Right forelimb (tissue), 1 donor: ENCODE measurements at places on chromosomes 6 and 20.

GRCh38 chr20:53303413-53303760 lies 290.3 kb downstream of the ZNF217 start:
- no peak for DNase-seq

- no peak for DNase-seq
Measured at GRCh38 chr6:163634211-163635171, 220.0 kb downstream of the QKI start.

GRCh38 chr6:387293-387741 lies 4.2 kb upstream of the IRF4 start:
- DNase-seq = no peak

- DNase-seq = no peak
Measured at GRCh38 chr6:11460001-11460668, 77.4 kb upstream of the TMEM170B start.

GRCh38 chr20:52190437-52191131 lies 995 bp downstream of the ZFP64 start:
- peak; percentile 50 for DNase-seq

- DNase-seq = no peak
Measured at GRCh38 chr6:6655805-6656251, 67.3 kb downstream of the LY86 start.

- no peak for DNase-seq
Measured at GRCh38 chr6:80466981-80467380, 360.5 kb downstream of the BCKDHB start.

DNA sequence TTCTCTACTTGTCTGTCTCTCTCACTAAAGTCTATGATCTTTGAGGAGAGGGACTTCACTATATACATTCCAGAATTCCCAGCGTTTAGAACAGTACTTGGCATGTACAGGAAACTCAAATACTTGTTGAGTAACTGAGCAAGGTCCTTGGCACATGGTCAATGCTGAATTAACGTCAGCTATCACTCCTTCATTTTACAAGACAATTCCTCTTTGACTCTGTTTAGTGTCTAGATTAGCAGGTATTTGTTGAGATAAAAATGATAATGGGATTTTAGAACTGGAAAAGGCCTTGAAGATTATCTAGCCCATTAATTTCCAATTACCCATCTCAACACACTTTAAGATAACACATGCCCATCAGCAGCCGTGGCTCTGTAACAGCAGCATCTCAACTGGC lies 6.6 kb upstream of the GUCA1B start:
- DNase-seq = no peak

DNA sequence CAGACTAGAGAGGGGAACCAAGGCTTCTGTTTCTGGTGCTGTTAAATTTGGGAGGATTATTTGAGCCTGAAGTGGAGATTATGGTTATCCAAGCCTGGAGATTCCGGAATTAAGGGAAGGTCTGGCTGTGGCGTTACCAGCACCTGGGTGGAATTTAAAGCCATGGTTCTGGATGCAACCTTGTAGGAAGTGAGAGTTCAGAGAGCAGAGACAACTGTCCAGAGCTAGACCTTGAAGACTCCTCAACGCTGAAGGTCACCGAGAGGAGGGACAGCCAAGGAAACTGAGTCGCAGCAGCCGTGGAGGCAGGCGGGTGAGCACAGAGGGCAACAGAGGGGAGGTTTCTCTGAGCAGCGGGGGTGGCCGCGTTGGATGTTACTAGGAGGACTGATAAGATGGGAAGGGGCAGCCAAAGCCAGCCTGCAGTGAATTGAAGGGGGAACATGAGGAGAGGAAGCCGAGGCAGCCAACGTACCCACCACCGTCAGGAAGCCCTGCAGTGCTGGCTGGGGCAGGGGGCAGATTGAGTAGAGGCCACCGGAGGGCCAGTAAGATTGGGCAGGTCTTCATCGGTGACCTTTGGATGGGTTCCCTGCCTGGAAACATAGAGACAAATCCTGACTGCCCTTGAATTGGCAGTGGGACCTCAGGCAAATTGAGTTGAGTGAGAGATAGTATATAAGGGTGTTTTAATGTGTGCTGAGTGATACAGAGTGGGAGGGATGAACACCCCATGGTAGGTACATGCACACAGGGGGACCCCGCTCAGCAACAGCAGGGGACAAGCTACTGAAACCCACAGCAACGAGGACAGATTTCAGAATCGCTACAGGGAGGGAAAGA lies 90.3 kb downstream of the SNX5 start:
- no peak for DNase-seq

DNA sequence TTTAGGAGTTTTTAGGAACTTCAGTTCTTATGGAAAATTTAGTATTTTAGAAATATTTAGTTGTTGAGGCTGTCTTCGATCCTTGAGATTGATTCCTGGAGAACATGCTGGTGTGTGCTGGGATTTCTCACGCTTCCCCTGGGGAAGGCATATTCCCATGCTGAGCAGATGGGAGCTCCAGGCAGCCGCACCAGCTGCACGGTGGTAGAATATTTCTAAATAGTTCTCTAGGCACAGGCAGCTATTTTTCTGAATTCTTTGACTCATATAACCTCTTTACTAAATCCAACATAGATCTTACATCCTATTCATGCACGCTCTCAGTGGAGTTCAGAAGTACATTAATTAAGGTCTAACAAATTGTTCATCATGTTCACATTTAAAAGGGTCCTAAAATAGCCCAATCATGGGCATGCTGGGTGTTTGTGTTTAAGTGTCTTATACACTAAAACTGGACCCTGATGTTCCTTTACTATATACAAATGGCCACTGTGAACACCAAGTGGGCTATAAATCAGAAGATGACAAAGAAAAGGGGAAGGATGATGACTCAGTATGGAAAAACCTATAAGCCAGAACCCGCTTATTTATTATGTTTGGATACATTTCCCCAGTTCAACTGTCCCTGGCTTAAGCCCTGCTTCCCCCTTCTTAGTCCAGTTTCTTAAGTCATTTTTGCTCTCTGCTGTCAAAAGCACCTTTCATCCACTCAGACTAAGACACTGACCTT lies 138.5 kb downstream of the UST start:
- no peak for DNase-seq

DNA sequence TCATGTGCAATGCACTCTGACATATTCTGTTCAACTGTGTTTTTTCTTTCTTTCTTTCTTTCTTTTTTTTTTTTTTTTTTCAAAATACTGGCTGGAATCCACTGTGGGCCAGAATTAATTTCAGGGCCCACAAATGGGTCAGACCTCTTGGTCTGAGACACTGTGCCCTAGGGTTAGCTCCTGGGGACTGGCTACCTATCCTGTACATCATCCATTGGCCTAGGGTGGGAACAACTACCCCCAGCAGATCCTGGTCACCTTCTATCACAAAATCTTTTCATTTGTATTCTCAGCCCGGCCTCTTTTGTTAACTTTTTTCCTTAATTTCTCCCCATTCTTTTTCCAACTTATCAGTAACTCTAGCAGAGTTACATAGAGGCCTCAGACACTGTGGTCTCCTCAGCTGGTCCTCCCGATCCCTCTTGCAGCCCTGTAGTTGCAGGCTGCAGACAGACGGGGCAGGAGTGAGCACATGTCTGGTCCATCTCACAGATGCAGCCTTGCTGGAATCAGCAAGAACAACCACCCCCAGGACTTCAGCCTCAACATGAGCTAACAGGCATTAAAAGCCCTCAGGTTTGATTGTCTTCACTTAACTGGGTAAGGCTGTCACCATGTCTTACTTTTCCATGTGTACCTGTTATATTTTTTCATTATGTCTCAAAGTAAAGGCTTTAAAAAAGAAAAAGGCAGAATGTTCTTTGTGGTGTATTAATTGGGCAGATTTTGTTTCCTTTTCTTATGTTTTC lies 41.3 kb downstream of the TXLNB start:
- no peak for DNase-seq

- DNase-seq = no peak
Measured at GRCh38 chr6:169048865-169049205, 204.8 kb downstream of the THBS2 start.

- DNase-seq = no peak
Measured at GRCh38 chr6:163826629-163827028, 412.1 kb downstream of the QKI start.

DNA sequence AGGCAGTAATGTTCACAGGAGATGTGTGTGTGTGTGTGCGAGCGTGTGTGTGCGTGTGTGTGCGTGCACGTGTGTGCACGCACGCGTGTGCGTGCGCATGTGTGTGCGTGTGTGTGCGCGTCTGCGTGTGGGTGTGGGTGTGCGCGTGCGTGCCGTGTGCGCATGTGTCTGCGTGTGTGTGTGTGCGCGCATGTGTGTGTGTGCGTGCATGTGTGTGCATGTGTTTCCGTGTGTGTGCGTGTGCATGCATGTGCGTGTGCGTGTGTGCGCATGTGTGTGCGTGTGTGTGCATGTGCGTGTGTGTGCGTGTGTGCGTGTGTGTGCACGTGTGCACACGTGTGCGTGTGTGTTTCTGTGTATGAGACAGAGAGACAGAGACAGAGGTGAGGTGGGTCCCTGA lies 136.0 kb upstream of the CST7 start:
- DNase-seq = no peak

GRCh38 chr6:105680131-105680530 lies 277.2 kb upstream of the PREP start:
- DNase-seq = no peak

DNA sequence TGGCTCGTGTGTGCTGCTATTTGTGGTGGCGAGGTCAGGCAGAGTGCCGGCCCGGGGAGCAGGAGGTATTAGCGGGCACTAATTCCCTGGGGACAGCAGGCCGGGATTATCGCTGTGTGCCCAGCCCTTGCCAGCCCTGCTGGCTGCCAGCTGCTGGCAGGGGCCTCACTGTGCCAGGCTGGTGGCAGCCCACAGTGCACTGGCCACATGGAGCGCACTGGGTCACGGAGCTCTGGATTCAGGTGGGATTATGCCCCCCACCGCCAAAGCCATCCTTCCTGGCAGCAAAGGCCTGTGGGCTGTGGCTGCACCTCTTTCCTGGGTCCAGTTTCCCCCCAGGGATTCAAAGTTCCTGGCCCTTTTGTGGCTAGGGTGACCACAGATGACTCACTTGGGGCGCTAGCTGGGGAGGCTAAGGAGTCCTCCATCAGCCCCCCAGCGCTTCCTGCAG lies 59.7 kb downstream of the YTHDF1 start:
- DNase-seq = peak; percentile 15

DNA sequence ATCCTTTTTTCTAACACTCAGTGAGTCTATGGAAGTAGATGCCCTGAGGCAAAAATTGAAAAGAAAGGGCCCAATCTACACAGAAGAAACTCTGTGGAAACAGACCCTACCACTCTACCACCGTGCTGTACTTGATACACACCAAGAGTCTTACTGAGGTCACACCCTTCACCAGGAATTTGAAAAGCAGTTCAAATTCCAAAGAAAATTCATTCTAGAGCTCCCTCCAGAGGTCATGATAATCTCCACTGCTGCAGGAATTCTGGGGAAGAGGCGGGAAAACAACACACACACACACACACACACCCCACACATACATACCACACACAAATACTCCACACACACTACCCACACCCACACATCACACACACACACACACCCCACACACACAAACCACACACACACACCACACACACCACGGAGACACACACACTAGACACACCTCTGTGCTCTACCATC lies 336.8 kb downstream of the HDGFL1 start:
- DNase-seq = no peak

- no peak for DNase-seq
Measured at GRCh38 chr6:82702574-82702973, 339.0 kb downstream of the TPBG start.

DNA sequence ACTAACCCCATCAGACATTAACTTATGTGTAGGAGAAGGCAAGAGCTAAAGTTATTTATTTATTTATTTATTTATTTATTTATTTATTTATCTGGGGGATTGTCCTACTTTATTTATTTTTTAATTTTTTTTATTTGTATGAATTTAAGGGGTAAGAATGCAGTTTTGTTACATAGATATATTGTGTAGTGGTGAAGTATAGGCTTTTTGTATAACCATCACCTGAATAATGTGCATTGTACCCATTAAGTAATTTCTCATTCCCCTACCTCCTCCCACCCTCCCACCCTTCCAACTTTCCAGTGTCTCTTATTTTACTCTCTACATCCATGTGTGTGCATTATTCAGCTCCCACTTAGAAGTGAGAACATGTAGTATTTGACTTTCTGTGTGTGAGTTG lies 51.6 kb downstream of the SPTLC3 start:
- DNase-seq = no peak

DNA sequence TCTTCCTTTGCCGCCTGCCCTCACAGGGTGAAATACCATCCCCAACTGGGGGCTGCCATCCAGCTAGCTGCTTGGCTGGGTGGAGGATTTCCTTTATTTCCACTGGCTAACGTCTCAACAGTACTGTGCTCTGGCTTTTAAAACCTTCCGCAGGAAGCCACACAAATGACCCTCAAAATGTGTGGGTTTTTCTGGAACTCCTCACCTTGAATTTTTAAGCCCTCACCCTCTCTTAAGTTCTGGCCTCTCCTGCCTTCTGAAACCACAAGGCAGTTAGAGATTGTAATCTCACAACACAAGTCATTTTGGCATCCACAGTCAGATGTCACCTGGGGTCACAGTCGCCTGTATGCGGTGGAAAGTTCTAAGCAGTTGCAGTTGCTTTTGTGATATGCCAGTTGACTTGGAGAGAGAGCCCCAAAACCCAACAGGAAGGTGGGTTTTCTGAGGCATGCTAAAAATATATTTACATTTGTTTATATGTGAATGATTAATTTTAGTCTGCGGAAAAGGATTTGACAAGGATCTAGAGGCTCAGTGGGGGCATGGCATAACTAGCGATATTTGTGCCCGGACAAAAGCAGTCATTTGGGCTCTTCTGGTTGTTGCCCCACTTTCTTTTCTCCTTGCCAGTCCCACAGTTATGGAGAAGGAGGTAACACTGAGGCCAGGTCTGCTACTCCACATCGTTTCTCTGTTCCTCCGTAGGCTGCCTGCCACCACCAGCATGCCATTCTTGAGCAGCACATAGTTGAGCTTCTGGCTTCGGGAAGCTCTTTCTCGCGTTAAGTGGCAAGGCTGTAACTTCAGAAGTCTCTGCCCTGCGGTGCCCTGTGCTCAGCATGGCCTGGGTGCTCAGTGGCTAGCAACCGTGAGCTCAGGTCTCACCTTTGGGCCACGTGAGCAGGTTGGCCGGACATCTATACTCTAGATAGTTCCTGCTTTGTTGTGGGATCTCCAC lies 335.3 kb downstream of the CD83 start:
- DNase-seq = no peak

GRCh38 chr20:51914758-51915157 lies 112.4 kb upstream of the SALL4 start:
- no peak for DNase-seq
